Neuronal stem cell (in vitro differentiated cells): ENCODE measurements at places on chromosomes 1 and 21.

- DNase-seq = no peak
Measured at GRCh38 chr1:27021354-27022031, 8.8 kb upstream of the TENT5B start.

DNA sequence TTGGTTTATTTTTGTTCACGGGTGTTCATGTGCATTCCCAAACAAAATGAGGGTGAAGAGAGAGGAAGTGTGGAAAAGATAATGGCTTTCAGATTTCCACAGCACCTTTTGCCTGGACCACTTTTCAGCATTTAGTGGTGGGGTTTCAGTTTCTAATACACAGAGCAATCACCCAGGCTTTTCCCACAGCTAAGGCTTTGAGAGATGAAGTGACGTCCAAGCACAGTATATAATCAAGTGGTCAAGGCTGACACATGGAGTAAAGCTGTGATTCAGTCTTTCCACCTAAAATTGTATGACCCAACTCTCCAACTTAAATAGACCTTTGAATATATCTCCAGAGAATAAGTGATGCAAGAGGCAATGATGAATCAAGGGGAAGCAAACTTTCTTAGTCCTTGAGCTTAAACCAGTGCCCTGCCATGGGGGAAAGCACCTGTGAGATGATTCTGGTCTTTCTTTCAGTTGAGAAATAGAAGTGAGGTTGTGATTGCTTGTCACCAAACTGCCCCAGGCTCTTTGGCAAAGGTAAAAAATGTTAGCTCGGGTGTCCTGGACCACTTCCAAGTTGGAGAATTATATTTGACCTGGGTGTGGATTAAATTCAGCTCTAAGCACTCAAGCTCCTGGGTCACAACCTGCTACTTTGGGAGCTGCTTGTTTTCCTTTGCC is 2.4 kb upstream of the PIK3R3 start:
- DNase-seq = no peak

- peak; percentile 61 for DNase-seq
Measured at GRCh38 chr1:12539705-12540579, 78.1 kb downstream of the DHRS3 start.

DNA sequence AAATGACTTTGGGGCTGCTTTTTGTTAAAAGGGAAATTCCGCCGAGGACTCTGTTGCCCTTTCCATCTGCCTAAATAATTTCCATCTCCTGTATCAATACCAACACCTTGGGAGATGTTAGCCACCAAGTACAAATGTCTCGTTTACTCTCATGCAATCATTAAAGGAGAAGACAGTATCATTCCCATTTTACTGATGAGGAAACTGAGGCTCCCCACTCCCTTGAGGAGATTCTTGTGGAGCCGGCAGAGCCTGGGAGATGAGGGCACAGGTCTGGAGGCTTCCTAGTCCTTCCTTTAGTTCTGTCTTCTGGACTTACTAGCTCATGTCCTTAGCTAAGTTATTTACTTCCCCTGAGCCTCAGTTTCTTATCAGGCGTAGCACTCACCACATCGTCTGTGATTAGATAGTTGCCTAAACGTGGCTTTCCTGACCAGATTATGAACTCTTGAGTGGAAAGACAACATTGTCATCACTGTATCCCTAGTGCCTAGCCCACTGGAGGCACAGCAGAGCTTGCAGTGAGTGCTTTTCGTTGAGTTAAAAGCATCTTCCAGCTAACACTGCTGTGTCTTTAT is 81.6 kb downstream of the ADSS2 start:
- no peak for DNase-seq

- peak; percentile 6 for DNase-seq
Measured at GRCh38 chr1:163361123-163361934, 39.6 kb downstream of the NUF2 start.

DNA sequence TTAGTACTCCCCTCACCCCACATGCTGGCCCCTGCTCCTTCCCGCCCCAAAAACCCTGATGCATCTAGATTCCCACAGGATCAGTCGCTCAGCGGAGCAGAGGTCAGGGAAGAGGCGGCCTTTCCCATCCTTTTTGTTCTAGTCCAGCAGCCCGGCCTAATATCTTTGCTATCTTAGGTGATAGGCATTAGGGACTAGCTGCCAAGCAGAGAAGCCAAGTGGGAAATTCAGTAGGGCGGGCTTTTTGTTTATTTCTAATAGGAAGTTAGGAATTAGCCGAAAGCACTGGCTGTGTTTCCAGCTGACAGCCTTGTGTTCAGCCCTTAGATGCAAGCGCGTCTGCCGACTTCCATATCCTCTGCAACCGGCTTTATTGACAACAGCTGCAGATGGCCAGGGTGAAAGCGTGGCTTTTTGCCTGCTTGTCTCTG is 59.0 kb upstream of the BCAR3 start:
- peak; percentile 57 for DNase-seq

DNA sequence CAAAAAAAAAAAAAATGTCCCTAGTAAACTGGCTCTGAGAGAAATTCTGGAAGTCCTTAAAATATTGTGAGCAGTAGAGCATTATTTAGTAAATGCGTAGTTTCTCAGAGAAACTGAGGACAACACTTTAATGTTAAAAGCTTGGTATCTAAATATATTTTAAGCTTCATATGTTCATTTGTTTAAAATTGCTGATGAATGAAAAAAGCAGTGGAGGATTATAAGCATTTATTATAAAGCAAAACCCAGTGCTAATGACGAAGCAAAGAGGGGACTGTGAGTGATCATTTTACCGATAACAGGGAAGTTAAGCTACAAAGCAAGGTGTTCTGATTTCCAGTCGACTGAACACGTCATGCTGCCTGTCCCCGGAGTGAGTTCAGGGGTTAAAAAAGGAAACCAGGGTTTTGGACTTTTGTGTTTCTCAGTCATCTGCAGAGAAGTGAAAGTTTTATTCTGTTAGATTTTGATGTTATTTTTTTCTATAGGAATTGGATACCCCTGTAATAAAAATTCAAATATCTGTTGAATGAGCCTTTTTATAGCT is 64.5 kb upstream of the SCCPDH start:
- no peak for DNase-seq
